Thoracic aorta (tissue), 2 donors: ENCODE measurements at places on chromosomes 2 and 18. TPM values are rescaled to one million over a fixed set of nuclear protein-coding genes. Genes with fewer than 3 reads are reported as not detected.

- no peak overlapping the region for H3K27ac ChIP-seq
- peak overlapping the region; percentile 29 for H3K4me3 ChIP-seq
- H3K4me1 ChIP-seq = peaks cover 3% of the 10 kb centered on the region
Observed at GRCh38 chr2:50491541-50492476, 540.1 kb downstream of the NRXN1 start.

Gene TMEM169
- total RNA-seq = not detected

GRCh38 chr2:235240574-235240973 is 253.3 kb upstream of the AGAP1 start:
- H3K36me3 ChIP-seq = no peaks in the 10 kb centered on the region
- H3K4me3 ChIP-seq = no peak overlapping the region
- DNase-seq = no peak
- no peaks in the 10 kb centered on the region for H3K27me3 ChIP-seq
- H3K27ac ChIP-seq = no peak overlapping the region
- no peaks in the 10 kb centered on the region for H3K4me1 ChIP-seq

GRCh38 chr2:239462671-239463506 is 62.1 kb upstream of the HDAC4 start:
- H3K4me1 ChIP-seq = no peaks in the 10 kb centered on the region
- no peak overlapping the region for H3K4me3 ChIP-seq
- DNase-seq = no peak
- H3K27ac ChIP-seq = no peak overlapping the region

DNA sequence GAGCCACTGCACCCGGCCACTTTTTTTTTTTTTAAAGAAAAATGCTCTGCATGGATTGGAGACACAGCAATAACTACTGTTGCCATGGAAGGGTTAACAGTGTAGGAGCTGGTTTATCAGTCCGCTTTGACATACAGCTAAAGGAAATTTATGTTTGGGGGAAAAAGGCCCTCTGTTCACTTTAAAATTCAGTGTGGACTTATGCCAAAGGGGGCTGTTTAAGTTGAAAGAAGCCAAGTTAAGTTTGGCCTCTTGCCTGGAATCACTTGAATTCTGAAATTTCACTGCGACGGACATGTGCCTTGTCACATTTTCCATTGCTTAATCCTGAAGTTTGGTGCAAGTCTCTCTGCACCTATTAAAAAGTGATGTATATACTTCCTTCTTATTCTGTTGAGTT is 3.1 kb downstream of the KCNE4 start:
- H3K4me3 ChIP-seq = peak overlapping the region; percentile 71
- no peaks in the 10 kb centered on the region for H3K36me3 ChIP-seq

DNA sequence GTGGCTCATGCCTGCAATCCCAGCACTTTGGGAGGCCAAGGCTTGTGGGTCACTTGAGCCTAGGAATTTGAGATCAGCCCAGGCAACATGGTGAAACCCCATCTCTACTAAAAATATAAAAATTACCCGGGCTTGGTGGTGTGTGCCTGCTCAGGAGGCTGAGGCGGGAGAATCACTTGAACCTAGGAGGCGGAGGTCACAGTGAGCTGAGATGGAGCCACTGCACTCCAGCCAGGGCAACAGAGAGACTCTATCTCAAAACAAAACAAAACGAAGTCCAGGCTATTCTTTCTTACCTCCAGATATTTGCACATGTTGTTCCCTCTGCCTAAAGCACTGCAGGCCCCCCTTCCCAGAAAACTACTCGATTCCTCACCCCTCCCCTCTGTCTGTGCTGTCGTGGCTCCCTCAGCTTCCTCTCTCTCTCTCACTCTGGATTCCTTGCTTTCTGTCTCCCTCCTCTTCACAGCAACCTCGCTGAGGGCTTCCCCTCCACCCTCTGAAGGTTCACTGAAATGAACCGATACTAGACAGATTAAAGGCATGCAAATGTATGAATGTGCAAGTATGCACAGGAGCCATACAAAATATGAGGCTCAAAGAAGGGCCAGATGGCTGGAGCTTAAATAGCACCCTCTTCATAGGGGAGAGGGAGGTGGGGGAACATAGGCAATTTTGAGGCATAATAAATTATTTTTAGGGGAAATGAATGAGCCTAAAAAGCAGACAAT is 18.5 kb downstream of the TMEM177 start:
- H3K27ac ChIP-seq = no peak overlapping the region
- no peak for DNase-seq
- no peaks in the 10 kb centered on the region for H3K36me3 ChIP-seq
- H3K4me3 ChIP-seq = no peak overlapping the region

DNA sequence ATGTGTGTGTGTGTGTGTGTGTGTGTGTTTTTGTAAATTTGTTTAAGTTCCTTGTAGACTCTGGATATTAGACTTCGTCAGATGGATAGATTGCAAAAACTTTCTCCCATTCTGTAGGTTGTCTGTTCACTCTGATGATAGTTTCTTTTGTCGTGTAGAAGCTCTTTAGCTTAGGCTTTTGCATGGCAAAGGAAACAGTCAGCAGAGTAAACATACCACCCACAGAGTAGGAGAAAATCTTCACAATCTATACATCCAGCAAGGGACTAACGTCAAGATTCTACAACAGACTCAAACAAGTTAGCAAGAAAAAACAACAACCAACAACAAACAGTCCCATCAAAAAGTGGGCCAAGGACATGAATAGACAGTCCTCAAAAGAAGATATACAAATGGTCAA is 336.7 kb upstream of the ATP5MC3 start:
- no peaks in the 10 kb centered on the region for H3K27me3 ChIP-seq
- H3K4me3 ChIP-seq = no peak overlapping the region
- no peak overlapping the region for H3K27ac ChIP-seq
- no peaks in the 10 kb centered on the region for H3K4me1 ChIP-seq
- no peak for DNase-seq

- no peaks in the 10 kb centered on the region for H3K4me1 ChIP-seq
- no peak overlapping the region for H3K27ac ChIP-seq
- H3K4me3 ChIP-seq = no peak overlapping the region
- no peaks in the 10 kb centered on the region for H3K27me3 ChIP-seq
- no peak for DNase-seq
- no peaks in the 10 kb centered on the region for H3K36me3 ChIP-seq
Observed at GRCh38 chr2:208204166-208204565, 14.3 kb upstream of the C2orf80 start.

Gene FAHD2A
- total RNA-seq = 23.6 TPM

GRCh38 chr2:127462461-127462860 is 44.2 kb downstream of the PROC start:
- H3K4me1 ChIP-seq = no peaks in the 10 kb centered on the region
- DNase-seq = no peak
- no peak overlapping the region for H3K27ac ChIP-seq
- no peaks in the 10 kb centered on the region for H3K27me3 ChIP-seq
- H3K4me3 ChIP-seq = no peak overlapping the region
- no peaks in the 10 kb centered on the region for H3K36me3 ChIP-seq

- DNase-seq = no peak
- H3K4me3 ChIP-seq = no peak overlapping the region
- H3K4me1 ChIP-seq = peaks cover 7% of the 10 kb centered on the region
- no peaks in the 10 kb centered on the region for H3K27me3 ChIP-seq
- no peak overlapping the region for H3K27ac ChIP-seq
- H3K36me3 ChIP-seq = no peaks in the 10 kb centered on the region
Observed at GRCh38 chr2:149715005-149715592, 127.5 kb upstream of the MMADHC start.

- H3K36me3 ChIP-seq = no peaks in the 10 kb centered on the region
- no peak for DNase-seq
- H3K4me1 ChIP-seq = no peaks in the 10 kb centered on the region
- H3K27ac ChIP-seq = no peak overlapping the region
Observed at GRCh38 chr2:237833546-237833945, 25.9 kb upstream of the RAMP1 start.

DNA sequence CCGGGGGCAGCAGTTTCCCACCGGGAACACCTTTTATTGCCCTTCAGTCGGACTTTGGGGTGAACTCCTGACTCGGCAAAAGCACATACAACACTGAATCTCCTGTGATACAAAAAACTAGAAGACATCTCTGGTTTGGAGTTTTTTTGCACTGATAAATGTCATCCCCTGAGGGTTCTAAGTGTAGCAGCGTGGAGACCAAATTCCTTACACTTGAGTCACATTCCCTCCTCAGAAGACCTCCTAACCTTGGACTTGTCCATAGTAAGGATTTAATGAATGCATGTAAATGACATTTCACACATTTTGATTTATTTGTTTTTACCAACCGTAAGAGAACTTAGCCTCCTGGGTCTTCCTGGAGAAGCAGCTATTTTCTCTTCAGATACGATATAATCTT is 54.0 kb upstream of the GPR45 start:
- no peaks in the 10 kb centered on the region for H3K27me3 ChIP-seq
- no peak overlapping the region for H3K4me3 ChIP-seq
- no peaks in the 10 kb centered on the region for H3K4me1 ChIP-seq
- H3K36me3 ChIP-seq = no peaks in the 10 kb centered on the region
- H3K27ac ChIP-seq = no peak overlapping the region

Gene PRADC1
- total RNA-seq = 24.5 TPM

Gene SLC9A2
- not detected for total RNA-seq

GRCh38 chr2:230360028-230360427 is 33.0 kb downstream of the SP140L start:
- H3K36me3 ChIP-seq = no peaks in the 10 kb centered on the region
- no peak overlapping the region for H3K27ac ChIP-seq
- no peak for DNase-seq
- H3K4me1 ChIP-seq = no peaks in the 10 kb centered on the region
- no peak overlapping the region for H3K4me3 ChIP-seq
- H3K27me3 ChIP-seq = no peaks in the 10 kb centered on the region

DNA sequence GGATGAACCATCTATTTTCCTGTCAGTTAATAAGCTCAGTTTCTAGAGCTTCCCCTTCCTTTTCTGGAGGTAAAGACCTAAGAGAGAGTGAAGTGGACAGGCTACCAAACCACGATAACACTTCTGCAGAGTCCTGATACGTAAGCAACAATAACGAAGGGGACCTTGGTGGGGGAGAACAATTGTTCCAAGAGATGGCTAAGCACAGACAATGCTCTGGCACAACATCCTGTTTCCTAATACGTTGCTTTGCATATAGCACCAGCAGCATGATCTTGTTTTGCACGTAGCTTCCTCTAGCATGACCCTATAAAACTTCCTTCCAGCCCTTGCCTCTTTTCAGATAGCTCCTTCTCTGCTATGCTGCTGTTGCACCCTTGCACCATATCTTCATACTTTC is 247.3 kb downstream of the RAD51AP2 start:
- no peak overlapping the region for H3K4me3 ChIP-seq
- H3K27ac ChIP-seq = no peak overlapping the region
- no peaks in the 10 kb centered on the region for H3K4me1 ChIP-seq
- H3K27me3 ChIP-seq = no peaks in the 10 kb centered on the region
- H3K36me3 ChIP-seq = no peaks in the 10 kb centered on the region

DNA sequence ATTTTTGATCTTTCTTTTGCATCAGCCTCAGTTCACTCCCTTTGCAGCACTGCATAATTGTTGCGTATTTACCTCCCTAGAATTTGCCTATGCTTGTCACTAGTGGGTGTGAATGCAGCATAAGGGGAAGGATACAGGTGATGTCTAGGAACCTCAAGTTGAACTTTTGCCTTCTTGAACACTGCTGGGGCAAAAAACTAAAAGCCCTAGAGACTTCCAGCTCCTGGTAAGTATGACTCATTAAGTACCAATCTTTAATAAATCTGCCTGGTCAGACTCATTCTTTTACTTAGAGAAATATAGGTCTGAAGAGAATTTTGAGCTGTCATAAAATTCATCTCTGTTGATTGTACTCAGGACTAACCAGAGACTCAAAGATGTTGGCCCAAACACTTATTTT is 547.3 kb upstream of the FANCL start:
- H3K4me3 ChIP-seq = no peak overlapping the region
- no peaks in the 10 kb centered on the region for H3K36me3 ChIP-seq
- no peaks in the 10 kb centered on the region for H3K4me1 ChIP-seq
- H3K27ac ChIP-seq = no peak overlapping the region
- no peak for DNase-seq

DNA sequence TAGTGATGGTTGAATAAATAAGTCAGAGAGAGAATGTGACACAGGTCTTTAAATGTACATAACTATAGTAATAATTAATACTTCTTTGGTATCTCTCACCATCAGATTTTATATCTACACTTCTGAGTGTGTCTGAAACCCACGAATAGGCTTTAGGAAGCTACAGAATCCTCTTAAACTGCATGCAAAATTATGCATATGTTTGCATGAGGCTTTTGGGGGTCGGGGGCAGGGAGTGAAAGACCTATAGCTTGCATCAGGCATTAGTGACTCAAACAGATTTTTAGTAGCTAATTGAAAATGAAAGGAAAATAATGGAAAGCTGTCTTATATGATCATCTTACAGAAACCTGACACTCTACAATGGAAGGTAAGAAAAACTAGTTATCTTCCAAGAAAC is 14.9 kb downstream of the LRPPRC start:
- H3K4me3 ChIP-seq = no peak overlapping the region
- H3K27me3 ChIP-seq = no peaks in the 10 kb centered on the region
- no peak overlapping the region for H3K27ac ChIP-seq
- DNase-seq = no peak
- peaks cover 9% of the 10 kb centered on the region for H3K36me3 ChIP-seq
- H3K4me1 ChIP-seq = no peaks in the 10 kb centered on the region

DNA sequence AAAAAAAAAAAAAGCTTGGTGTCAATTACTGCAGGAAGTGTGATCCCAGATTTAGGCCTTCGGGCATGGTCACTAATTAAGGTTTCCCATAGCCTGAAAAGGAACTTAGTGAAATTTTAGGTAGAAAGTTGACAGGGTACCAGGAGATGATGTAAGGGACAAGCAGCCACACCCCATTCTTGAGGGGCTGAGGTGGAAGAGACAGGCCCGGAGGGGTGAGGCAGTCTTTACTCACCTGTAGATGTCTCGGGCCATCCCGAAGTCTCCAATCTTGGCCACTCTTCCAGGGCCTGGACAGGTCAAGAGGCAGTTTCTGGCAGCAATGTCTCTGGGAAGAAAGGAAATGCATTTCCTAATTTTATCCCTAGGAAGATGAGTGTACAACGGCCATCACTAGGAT is 94.3 kb downstream of the CLIP4 start:
- no peak overlapping the region for H3K4me3 ChIP-seq
- no peaks in the 10 kb centered on the region for H3K27me3 ChIP-seq
- H3K36me3 ChIP-seq = no peaks in the 10 kb centered on the region
- H3K27ac ChIP-seq = no peak overlapping the region

Gene RGPD8
- total RNA-seq = 53.3 TPM

DNA sequence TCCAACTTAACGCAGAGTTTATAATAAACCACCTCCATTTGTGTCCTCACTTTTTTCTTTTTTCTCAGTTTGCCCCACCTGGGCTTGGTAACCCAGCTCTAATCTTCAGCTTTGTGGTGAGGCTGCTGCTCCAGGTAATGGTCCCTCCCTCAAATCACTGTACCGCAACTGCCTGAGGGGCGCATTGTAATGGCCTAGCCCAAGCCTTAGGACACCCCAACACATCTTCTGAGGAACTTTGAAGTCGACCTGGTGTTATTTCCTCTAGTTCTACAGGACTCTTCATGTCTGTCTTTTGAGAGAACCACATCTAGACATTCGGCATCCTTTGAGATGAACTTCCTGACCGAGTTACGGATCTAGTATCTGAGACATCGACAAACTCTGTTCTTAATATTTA is 99.7 kb downstream of the PLEKHM3 start:
- H3K36me3 ChIP-seq = peaks cover 3% of the 10 kb centered on the region
- H3K4me1 ChIP-seq = no peaks in the 10 kb centered on the region
- H3K4me3 ChIP-seq = no peak overlapping the region
- H3K27ac ChIP-seq = no peak overlapping the region
- DNase-seq = no peak
